ENCODE measurements at places on chromosomes 4 and X. TPM values are rescaled to one million over a fixed set of nuclear protein-coding genes. Genes with fewer than 3 reads are reported as not detected.

The SATL1 gene
- polyA plus RNA-seq: 0.22 TPM

The ADH6 gene
- 2.8 TPM for polyA plus RNA-seq

The CXCL1 gene
- polyA plus RNA-seq: 4.3 TPM

The PYURF gene
- 107 TPM for polyA plus RNA-seq

The ZCCHC18 gene
- polyA plus RNA-seq: 2.3 TPM

The SMARCA1 gene
- polyA plus RNA-seq: 43.9 TPM

The SPANXN4 gene
- polyA plus RNA-seq: not detected

The SMIM31 gene
- polyA plus RNA-seq: 23.4 TPM

GRCh38 chr4:25330905-25331808, 18.6 kb downstream of the ZCCHC4 start:
- peak; percentile 20 for DNase-seq

GRCh38 chr4:14348506-14348905, 653.8 kb upstream of the CPEB2 start:
- no peak for DNase-seq

DNA sequence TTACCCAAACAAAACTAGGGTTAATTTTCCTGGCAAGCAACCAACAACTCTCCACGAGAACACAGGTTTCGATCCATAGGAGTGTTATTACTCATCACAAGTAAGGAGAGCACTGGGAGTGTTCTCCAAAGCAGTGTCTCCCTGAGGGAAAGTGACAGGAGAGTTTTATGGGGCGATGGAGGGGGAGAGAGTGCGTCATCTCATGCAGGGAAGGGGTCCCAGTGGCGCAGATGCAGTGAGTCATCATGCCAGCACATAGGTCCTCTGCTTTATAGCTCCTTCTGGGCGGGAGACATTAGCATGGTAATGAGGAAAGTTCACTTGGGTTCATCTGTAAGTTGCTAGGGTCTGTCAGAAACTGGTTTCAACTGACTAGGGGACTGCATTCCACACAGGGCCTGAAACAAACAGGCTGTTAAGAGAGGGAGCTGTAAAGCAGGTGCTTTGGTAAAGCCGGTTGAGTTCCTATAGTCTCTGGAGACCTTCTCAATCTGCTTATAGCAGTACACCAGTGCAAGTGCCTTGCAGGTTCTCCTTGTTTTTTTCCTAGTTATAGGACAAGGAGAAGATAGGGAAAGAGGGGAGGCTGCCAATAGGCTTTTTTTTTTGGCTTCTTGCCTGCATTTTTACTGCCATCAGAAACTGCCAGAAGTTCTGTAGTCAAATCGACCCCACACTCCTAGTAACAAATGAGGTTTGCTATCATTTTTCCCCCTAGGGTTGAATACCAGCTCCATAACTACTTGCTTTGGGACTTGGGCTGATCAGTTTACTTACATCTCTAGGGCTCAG, 12.8 kb upstream of the BOD1L1 start:
- DNase-seq: peak; percentile 41

DNA sequence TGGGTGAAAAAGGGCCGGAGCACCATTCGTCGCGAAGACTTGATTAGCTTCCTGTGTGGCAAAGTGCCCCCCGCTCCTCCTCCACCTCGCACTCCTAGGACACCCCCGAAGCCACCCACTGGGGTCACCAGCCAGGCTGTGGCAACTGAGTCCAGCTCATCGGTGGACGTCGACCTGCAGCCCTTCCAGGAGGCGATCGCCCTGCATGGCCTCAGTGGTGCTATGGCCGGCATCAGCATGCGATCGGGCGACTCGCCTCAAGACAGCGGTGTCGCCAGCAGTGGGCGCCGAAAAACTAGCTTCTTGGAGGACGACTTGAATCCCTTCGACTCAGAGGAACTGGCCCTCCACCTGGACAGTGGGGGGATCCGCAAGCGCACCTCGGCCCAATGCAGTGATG, 126.8 kb upstream of the CXorf66 start:
- no peak for DNase-seq

DNA sequence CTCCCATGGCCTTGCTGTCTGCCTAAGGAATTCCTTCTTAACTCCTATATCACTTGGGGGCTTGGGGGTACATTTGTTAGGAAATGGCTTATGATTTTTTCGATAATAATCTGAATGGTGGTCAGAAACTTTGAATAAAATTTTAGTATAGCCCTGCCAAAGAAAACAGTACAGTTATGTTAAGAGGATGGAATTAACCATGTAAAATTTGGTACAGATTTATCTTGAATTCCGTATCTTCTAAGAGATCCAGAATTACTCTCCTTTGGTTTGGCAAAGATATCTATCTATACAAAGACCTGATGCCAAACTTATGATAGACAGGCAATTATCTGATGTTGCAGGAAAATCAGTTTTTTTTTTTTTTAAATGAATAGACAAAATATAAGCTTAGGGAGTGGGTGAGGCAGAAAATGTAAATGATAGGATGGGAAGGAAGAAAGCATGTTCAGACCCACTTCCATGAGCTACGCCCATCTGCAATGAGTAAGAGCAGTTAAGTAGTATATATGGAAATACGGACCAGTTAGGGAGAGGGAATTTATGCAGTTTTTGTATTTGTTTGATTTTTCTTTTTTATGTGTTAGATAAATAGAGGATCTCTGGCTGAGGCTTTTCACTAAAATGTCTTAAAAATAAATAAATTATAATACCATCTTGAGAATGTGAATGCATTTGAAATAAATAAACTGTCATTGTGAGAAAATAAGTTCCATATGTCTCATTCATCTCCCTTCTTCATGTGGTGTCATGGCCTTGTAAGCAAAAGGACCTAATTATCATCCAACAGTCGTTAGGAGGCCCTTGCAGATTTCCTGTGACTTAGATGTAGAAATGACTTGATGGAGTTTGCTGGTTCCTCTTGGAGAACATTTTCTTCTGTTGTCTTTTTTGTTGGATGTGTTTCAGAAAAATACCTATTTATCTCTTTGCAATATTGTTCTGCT, 389.6 kb downstream of the ARHGAP24 start:
- no peak for DNase-seq

DNA sequence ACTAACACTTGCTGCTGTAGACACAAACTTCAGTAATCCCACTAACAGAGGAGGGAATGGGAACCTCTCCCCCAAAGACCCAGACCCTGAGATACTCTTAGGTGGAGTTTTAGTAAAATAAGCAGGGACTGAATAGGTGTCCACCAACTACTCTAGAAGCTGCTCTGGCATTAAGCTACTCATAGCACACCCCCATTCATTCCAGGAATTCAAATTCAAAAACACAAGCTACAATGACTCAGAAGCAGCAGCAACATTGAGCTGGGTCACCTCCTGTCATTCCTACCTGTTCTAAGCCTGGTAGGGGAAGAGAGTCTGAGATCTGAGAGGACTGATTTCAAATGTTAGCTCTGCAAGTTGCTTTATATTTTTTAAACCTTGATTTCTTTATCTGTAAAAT, 135.4 kb upstream of the FRMPD4 start:
- no peak for DNase-seq

DNA sequence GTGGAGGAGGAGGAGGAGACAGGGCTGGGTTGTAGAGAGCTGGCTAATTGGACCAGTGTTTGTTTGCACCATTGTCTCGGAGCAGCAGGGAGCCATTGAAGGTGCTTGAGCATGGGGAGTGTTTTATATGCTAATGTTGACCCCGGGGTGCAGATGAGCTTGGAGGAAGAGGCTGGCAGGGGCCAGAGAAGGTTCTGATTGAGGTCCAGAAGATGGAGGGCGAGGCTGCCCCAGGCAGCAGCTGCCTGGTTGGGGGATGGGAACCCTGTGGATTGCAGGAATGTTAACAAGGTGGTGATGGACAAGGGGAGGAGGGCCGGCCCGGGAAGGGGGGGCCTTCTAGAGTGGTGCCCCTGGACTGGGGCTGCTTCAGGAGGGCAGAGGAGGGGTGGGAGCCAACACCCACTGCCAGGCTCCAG, 18.0 kb downstream of the DOK7 start:
- no peak for DNase-seq

GRCh38 chrX:105375816-105376215, 155.3 kb upstream of the TEX13A start:
- DNase-seq: no peak

GRCh38 chrX:24081661-24082154, 27.0 kb downstream of the EIF2S3 start:
- peak; percentile 36 for DNase-seq

DNA sequence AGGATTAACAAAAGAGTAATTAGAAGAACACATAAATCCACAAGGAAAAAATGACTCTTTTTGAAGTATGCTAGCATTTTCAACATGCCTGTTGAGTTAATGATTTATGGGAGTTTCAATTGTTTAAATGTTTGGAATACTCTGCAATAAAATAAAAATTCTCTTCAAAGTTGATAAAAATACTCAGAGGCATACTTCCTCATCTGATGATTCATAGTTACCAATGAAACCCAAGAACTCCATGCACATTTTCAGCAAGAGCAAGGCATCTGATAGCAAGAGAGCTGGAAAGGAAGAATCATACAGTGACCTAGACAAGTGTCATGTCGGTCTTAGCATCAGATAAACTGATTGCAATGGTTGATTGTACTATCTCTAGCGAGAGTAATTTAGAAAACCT, 443.7 kb upstream of the ATOH1 start:
- no peak for DNase-seq

GRCh38 chrX:16042980-16043379, 80.4 kb upstream of the GRPR start:
- DNase-seq: no peak

DNA sequence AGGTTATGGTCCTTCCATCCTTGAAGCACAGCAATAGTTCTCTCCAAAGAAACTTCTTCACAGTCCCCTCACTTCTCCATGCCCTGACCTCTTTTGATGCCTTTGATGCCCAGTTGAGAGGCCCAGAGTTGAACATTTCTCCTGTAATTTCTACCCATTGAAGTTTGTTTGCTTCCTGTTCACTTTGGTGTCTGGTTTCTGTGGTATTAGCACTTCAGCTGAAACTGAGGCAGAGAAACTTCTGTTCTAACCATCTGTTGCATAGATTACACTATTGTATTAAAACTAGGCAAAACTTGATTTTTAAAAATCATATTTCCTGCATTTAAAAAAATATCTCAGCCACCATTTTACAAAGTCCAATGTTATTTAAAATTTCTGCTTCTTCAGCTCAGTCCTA, 89.8 kb upstream of the ADGRG2 start:
- no peak for DNase-seq
